ENCODE measurements at places on chromosomes 4 and X. TPM values are rescaled to one million over a fixed set of nuclear protein-coding genes. Genes with fewer than 3 reads are reported as not detected.

The ASB12 gene
- total RNA-seq = 0.40 TPM

The C4orf51 gene
- not detected for total RNA-seq

The GAGE12J gene
- not detected for total RNA-seq

The ETDB gene
- total RNA-seq = not detected

The C1QTNF7 gene
- total RNA-seq = not detected

The HS3ST1 gene
- 2.8 TPM for total RNA-seq

The COX7B gene
- 198 TPM for total RNA-seq

GRCh38 chr4:48380583-48381167 lies 39.3 kb downstream of the SLAIN2 start:
- peaks cover 65% of the 10 kb centered on the region for H3K36me3 ChIP-seq
- DNase-seq = no peak
- no peak overlapping the region for H3K4me3 ChIP-seq
- H3K4me1 ChIP-seq = no peaks in the 10 kb centered on the region
- H3K27ac ChIP-seq = peak overlapping the region; percentile 33
- H3K27me3 ChIP-seq = no peaks in the 10 kb centered on the region

DNA sequence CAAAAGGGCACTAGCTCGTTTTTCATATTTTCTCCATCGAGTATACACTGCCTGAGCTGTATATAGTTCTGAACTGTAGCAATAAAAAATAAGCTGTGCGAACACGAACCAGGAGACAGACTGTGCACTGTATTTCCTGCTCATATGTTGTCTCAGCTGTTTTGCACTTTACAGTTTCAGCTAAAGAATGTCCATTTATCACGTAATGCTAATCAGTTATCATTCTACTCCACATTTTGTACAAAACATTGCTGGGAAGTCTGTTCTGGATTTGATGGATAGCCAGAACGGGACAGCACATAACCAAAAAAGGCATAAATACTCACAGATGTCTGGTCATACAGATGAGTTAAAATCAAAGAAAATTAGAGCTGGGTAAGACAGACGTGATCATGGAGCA lies 315.5 kb upstream of the ADGRL3 start:
- H3K27me3 ChIP-seq = no peaks in the 10 kb centered on the region
- no peaks in the 10 kb centered on the region for H3K4me1 ChIP-seq
- no peaks in the 10 kb centered on the region for H3K36me3 ChIP-seq
- H3K27ac ChIP-seq = no peak overlapping the region
- DNase-seq = no peak

DNA sequence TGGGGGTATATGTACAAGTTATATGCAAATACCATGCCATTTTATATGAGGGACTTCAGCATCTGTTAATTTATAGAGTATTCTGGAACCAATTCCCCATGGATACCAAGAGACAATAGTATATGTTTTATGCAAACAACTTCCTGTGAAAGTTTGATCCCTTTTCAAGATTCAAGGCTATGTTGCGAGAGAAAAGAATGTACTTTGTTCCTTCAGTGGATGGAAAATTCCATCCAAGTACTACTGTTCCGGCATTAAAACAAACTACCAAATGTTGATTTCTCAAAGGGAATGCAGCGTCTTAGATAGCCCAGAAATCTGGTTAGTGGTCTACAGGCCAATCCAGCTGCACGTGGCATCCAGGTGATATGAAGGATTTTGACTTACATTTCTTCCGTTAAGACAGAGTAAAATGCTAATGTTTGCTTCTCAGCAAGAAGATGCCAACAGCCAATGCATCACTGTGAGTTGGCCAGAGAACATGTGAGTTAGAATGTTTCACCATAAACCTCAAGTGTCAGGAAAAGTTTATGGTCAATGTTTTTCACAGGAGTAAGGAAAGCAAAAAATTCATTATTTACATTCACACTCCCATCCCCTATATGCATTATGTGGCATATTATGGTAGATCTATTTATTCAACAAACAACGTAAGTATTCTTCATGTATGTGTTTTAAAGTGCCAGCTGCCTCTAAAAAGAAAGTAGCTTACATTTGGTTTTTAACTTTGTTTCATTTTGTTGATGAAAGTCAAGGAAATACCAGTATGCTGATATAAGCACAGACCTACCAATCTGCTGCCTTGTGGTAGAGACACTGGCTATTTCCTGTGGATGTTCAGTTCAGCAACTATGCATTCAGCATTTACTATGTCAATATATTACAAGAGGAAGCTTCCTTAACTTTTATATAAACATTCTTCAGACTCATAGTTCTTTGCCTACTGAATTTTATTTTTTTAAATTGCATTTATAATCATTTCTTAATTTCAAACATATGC lies 44.4 kb downstream of the METTL14 start:
- no peak for DNase-seq
- H3K4me1 ChIP-seq = no peaks in the 10 kb centered on the region
- peaks cover 84% of the 10 kb centered on the region for H3K36me3 ChIP-seq
- no peak overlapping the region for H3K4me3 ChIP-seq
- H3K27me3 ChIP-seq = no peaks in the 10 kb centered on the region

- no peaks in the 10 kb centered on the region for H3K27me3 ChIP-seq
- H3K27ac ChIP-seq = no peak overlapping the region
- no peaks in the 10 kb centered on the region for H3K4me1 ChIP-seq
- H3K4me3 ChIP-seq = no peak overlapping the region
Observed at GRCh38 chr4:7421356-7422150, 13.2 kb downstream of the PSAPL1 start.

GRCh38 chrX:72297953-72298730 lies 7.6 kb downstream of the CITED1 start:
- no peak overlapping the region for H3K4me3 ChIP-seq
- DNase-seq = peak; percentile 66
- H3K27ac ChIP-seq = no peak overlapping the region
- peaks cover 27% of the 10 kb centered on the region for H3K27me3 ChIP-seq

DNA sequence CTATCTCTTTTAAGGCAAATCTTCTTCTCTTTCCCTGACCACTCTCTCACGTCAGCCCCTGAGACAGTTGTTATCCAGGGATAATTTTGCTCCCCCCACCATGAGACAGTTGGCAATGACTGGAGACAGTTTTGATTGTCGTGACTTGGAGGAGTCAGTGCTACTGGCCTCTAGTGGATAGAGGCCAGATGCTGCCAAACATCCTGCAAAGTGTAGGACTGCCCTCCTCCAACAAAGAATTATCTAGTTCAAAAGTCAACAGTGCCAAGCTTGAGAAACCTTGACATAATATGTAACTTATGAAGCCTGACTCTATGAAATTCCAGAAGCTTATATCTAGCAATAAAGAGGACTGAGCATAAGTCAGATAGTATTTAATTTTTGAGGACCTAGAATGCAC lies 502.1 kb upstream of the IGFBP7 start:
- DNase-seq = no peak
- no peaks in the 10 kb centered on the region for H3K27me3 ChIP-seq

DNA sequence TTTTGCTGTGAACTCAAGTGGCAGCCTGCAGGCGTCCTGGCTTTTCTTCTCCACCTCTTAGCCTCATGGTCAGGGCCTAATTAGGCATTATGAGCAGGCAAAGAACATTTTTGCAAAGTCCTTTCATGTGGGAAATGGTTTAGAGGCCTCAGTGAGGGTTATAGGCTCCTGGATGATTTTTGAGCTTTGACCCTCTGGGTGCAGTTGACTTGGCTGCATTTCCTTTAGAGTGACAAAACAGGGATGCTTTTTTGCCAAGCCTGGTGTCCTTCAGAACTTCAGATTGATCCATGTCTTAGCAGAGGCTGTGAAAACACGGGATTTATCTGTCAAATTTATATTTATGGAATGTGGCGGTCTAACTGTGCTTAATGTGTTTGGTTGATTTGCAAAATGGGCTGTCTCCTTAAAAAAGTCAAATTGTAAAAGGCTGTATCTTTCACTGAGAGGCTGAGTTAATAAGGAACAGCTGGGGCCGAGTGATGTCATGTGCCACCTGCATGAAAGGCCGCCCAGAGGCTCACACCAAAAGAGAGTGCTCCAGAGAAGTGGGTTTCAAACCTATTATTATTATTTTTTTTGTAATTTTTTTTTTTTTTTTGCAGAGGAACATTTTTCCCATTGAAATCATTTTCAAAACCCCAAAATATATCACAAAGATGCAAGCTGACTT lies 192.2 kb upstream of the ARX start:
- no peaks in the 10 kb centered on the region for H3K36me3 ChIP-seq
- no peaks in the 10 kb centered on the region for H3K27me3 ChIP-seq
- no peak overlapping the region for H3K27ac ChIP-seq
- no peaks in the 10 kb centered on the region for H3K4me1 ChIP-seq
- no peak for DNase-seq

GRCh38 chr4:45147866-45148265 lies 421.5 kb upstream of the GNPDA2 start:
- H3K27me3 ChIP-seq = no peaks in the 10 kb centered on the region
- no peaks in the 10 kb centered on the region for H3K4me1 ChIP-seq
- no peak overlapping the region for H3K4me3 ChIP-seq
- no peak for DNase-seq

GRCh38 chrX:20382518-20383297 lies 116.0 kb upstream of the RPS6KA3 start:
- H3K27me3 ChIP-seq = no peaks in the 10 kb centered on the region
- no peak for DNase-seq
- H3K27ac ChIP-seq = no peak overlapping the region
- no peaks in the 10 kb centered on the region for H3K36me3 ChIP-seq
- H3K4me3 ChIP-seq = no peak overlapping the region

DNA sequence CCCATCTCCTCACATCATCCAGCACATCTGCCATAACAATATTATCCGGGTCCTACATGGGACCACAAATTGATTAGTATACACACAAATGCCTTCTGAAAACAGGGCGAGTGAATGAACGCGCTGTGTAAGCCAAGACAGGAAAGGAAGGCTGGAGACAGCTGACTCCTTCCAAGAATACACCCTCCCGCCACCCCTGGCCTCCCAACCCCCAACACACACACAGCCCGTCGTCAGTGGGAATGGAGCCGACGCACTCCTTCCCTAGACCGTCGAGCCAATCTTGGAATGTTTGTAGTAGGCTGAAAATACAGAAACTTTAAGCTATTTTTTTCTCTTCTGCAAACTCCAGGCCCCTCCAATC lies 319 bp upstream of the MAGEH1 start:
- peak overlapping the region; percentile 92 for H3K4me3 ChIP-seq
- DNase-seq = no peak
- no peaks in the 10 kb centered on the region for H3K27me3 ChIP-seq
- no peaks in the 10 kb centered on the region for H3K36me3 ChIP-seq

DNA sequence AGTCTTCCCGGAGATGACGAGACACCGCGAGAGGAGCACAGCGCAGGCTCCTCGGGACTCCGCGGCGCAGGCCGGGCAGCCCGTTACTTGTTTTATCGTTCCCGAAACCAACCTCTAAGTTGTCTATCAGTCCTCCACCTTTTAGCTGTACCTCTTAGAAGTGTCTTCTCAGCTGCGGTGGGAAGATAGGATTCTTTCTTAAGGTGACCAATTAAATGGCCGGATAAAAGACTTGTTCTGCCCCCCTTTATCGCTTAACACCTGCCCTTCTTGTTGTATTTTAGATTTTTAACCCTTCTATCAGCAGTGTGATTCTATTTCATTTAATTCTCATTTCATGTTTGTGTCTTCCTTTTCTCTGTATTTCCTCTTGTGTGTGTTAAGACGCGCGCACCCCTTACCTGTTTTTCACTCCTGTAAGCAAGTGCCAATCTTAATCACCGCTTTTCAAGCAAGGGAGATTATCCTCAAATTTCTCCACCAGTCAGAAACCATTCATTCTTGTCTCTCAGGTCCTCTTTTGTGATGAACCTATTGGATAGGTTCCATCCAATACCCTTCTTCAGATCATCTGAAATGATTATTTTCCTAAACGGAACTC lies at the start of gene SLC9B2:
Gene SLC9B2, minus strand, starts transcription at position 15 of the 601 bp plus-strand sequence. CDS start 9,211 bp downstream, outside the sequence.
- H3K27me3 ChIP-seq = peaks cover 10% of the 10 kb centered on the region

DNA sequence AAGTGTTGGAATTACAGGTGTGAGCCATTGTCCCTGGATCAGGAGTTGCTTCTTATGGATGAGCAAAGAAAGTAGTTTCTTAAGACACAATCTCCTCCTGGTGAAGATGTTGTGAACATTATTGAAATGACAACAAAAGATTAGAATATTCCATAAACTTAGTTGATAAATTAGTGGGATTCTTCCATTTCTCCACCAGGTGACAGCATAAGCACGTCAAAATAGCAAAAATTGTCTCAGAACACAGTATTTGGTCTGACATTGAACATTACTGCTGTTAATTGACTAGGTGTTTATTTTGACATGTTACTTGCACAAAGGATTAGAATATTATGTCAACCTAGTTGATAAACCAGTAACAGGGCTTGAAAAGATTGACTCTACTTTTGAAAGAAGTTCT lies 21.6 kb downstream of the CLDN34 start:
- no peaks in the 10 kb centered on the region for H3K27me3 ChIP-seq
- no peak overlapping the region for H3K4me3 ChIP-seq
- no peak for DNase-seq
- H3K36me3 ChIP-seq = no peaks in the 10 kb centered on the region
- H3K4me1 ChIP-seq = no peaks in the 10 kb centered on the region
- H3K27ac ChIP-seq = no peak overlapping the region

GRCh38 chr4:68617003-68617698 lies 41.0 kb upstream of the UGT2B17 start:
- no peak overlapping the region for H3K4me3 ChIP-seq
- H3K4me1 ChIP-seq = no peaks in the 10 kb centered on the region
- no peaks in the 10 kb centered on the region for H3K27me3 ChIP-seq
- H3K27ac ChIP-seq = peak overlapping the region; percentile 4

GRCh38 chr4:184574861-184575260 lies 74.4 kb downstream of the CASP3 start:
- H3K4me3 ChIP-seq = no peak overlapping the region
- H3K4me1 ChIP-seq = no peaks in the 10 kb centered on the region
- DNase-seq = no peak
- H3K36me3 ChIP-seq = no peaks in the 10 kb centered on the region
- H3K27me3 ChIP-seq = no peaks in the 10 kb centered on the region

DNA sequence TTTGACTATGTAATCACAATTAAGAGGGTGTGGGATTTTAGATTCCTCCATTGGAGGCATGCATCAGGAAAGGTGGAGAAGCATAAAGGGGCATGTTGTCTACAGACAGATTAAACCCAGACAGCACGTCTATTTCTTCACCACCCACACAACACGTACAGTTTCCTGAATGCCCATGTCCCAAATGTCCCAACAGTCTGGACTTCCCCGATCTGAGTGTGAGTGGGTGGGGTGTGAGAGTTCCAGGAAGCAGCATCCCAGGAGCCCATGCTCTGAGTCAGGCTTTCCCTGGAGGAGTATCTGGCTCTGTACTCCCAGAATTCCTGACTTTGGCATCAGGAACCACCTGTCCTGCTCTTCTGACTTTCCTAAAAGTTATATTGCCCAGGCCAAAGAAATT lies 30.8 kb upstream of the NDP start:
- no peaks in the 10 kb centered on the region for H3K4me1 ChIP-seq
- no peak overlapping the region for H3K27ac ChIP-seq
- no peak for DNase-seq
- no peak overlapping the region for H3K4me3 ChIP-seq
- H3K27me3 ChIP-seq = no peaks in the 10 kb centered on the region

GRCh38 chrX:1860936-1861594 lies 246.2 kb downstream of the ASMT start:
- H3K27me3 ChIP-seq = no peaks in the 10 kb centered on the region
- no peaks in the 10 kb centered on the region for H3K4me1 ChIP-seq
- H3K36me3 ChIP-seq = no peaks in the 10 kb centered on the region
- no peak for DNase-seq
- no peak overlapping the region for H3K4me3 ChIP-seq
